ENCODE measurements at places on chromosomes 4 and X.

DNA sequence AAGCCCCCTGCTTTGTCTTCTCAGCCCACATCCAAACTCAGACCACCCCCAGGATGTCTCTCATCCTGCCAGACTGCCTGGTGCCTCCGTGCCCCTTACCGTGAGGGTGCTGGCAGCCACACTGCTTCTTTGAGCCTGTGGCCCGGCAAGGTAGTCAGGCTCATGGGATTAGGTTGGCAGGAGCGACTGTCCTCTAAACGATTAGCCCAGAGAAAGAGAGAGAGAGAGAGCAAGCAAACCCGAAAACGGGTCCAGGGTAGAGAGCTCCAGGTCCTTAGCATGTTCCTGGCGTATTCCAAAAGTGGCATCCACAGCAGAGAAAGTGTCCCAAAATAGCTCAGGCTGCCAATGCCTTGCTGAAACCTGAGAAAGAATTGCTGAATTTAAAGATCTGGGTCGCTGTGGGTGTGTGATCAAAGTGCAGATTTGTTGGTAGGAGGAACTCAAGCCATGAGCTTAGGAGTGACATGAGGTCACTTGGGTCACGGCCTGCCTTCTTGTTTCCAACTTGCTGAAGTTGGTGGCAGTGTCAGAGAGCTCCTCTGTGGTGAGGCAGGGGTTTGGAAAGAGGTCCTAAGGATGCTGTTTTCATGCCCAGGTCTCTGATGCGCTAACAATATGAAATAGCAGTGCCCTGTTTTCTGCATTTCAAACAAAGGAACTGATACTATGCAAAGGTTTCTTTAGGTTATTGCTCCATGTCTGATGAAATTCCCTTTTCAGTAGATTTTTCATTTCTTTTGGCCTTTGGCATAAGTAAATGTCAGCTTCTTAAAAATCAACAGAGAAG is 81.6 kb downstream of the RTL9 start:
- no peaks in the 10 kb centered on the region for H3K4me1 ChIP-seq
- H3K27me3 ChIP-seq = no peaks in the 10 kb centered on the region
- no peak overlapping the region for H3K4me3 ChIP-seq
- no peaks in the 10 kb centered on the region for H3K36me3 ChIP-seq

DNA sequence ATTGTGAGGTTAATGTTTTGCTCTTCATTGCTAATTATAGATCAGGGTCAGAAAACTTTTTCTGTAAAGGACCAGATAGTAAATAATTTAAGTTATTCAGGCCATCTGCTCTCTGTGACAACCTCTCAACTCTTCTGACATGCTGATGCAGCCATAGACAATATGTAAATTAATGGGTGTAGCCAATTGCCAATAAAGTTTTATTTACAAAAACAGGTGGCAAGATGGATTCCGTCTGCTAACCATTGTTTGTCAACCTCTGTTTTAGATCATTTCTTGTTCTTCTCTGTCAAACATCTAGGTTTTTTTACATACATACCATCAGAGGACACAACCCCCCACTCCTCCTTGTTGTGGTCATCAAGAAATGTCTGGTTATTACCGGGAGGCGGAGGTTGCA is 33.7 kb downstream of the ASB9 start:
- H3K36me3 ChIP-seq = no peaks in the 10 kb centered on the region
- no peak for DNase-seq
- no peaks in the 10 kb centered on the region for H3K4me1 ChIP-seq
- no peak overlapping the region for H3K4me3 ChIP-seq
- H3K27me3 ChIP-seq = no peaks in the 10 kb centered on the region

- H3K4me1 ChIP-seq = no peaks in the 10 kb centered on the region
- H3K4me3 ChIP-seq = no peak overlapping the region
- peaks cover 11% of the 10 kb centered on the region for H3K36me3 ChIP-seq
Measured at GRCh38 chrX:72604112-72604511, 31.5 kb upstream of the HDAC8 start.

GRCh38 chrX:20412871-20413486 is 146.3 kb upstream of the RPS6KA3 start:
- DNase-seq = peak; percentile 4
- H3K27me3 ChIP-seq = no peaks in the 10 kb centered on the region
- no peak overlapping the region for H3K4me3 ChIP-seq
- H3K27ac ChIP-seq = no peak overlapping the region
- H3K4me1 ChIP-seq = no peaks in the 10 kb centered on the region

- DNase-seq = no peak
- no peaks in the 10 kb centered on the region for H3K4me1 ChIP-seq
- no peak overlapping the region for H3K27ac ChIP-seq
- no peaks in the 10 kb centered on the region for H3K36me3 ChIP-seq
Measured at GRCh38 chr4:26459756-26460530, 30.3 kb downstream of the CCKAR start.

- no peak for DNase-seq
- no peaks in the 10 kb centered on the region for H3K4me1 ChIP-seq
- H3K27ac ChIP-seq = peak overlapping the region; percentile 72
Measured at GRCh38 chrX:6660567-6661264, 125.8 kb upstream of the VCX3A start.

DNA sequence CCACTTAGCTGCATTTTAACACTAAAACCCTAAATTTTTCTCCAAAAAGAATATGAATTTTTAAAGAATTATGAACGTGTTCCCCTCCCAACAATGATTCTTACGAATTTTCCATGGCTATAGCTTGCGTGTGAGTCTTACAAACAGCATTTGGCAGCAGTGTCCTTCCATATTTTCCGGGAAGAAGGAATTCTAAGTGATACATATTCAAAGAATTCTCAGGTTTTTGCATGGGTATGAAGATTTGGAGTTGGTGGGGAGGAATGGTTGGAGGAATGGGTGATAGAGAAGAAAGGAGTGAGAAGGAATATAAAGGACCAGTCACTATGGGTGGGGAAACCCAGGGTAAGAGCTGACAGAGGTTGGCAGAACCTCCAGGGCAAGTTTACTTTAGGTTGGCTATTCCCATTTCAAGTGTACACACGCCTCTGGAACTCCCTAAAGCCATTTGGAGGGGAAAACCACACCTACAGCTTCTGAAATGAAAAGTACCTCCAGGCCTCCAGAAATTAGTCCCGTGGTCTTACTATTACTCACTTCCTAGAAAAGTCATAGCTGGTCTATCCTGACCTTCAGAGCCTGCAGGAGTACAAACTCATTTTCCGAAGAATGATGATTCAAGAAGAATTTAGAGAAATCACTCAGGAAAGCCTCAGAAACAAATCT is 420.8 kb upstream of the DIPK2B start:
- H3K27me3 ChIP-seq = no peaks in the 10 kb centered on the region
- no peaks in the 10 kb centered on the region for H3K4me1 ChIP-seq
- peak overlapping the region; percentile 60 for H3K27ac ChIP-seq
- H3K4me3 ChIP-seq = no peak overlapping the region
- no peak for DNase-seq

GRCh38 chr4:12747154-12747553 is 737.0 kb downstream of the RAB28 start:
- H3K4me1 ChIP-seq = no peaks in the 10 kb centered on the region
- H3K36me3 ChIP-seq = no peaks in the 10 kb centered on the region
- H3K4me3 ChIP-seq = no peak overlapping the region
